Thymus (tissue), 14 donors: ENCODE measurements at places on chromosomes 3 and 15. TPM values are rescaled to one million over a fixed set of nuclear protein-coding genes. Genes with fewer than 3 reads are reported as not detected.

The LDHAL6B gene
- total RNA-seq, result not detected

The MASP1 gene
- 0.14 TPM for total RNA-seq

The INSYN1 gene
- total RNA-seq, result 0.61 TPM

The CCRL2 gene
- 10.1 TPM for total RNA-seq

DNA sequence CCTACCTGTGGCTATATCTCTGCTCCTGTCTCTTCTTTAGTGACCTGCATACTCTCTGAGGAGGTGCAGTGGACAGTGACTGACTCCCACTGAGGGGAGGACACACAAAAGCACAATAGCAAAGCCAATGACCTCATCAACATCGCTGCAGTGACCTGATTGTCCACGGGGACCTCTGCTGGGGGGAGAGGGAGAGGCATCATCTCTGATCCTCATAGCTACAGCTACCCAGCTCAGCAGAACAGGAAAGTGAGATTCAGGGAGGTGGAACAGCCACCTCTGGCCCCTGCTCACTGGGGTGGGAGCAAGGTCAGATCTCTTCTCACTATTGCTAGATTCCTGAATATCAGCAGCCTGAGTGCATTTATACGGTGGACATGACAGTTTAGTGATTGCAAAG is 179.2 kb downstream of the ATP10A start:
- no peak for DNase-seq

DNA sequence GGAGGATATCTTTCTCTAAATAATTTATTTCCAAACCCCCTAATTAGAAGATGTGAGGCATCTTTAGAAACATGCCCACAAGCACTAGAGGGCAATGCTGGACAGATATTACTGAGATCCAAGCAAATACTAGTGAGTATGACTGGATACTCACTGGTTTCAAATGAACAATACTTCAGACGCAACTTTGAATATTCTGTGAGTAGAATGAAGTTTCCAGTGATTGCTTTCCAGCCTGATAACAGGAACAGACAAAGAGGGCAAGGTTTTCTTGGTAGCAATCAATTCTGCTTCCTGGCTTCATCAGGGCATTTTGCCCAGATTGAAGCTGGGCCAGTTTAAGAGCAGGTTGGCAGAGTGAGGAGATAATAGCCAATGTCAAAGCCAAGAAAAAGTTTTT is 442.6 kb upstream of the PDZRN3 start:
- no peak for DNase-seq

DNA sequence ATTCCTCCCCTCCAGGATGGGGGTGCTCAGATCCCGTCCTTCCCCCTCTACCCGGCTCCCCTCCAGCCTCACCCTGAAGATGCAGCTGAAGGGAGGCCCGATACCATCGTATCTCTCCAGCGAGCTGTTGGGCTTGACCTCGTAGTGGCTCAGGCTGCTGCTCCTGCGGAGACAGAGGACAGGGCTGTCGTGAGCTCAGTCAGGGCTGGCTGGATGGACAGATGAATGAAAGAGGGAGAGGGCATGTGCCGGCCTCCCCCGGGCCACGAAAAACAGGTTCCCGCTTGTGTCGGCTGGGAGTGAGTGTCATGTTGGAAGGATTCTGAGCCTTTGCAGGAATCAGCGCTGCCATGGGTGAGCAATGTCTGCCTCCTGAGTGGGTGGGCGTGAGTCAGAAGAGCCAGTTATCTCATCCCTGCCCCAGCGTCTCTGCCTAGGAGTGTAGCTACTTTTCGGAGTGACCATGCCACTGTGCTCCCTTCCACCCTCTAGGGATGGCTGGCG is 35.2 kb downstream of the FEM1B start:
- DNase-seq, result no peak

DNA sequence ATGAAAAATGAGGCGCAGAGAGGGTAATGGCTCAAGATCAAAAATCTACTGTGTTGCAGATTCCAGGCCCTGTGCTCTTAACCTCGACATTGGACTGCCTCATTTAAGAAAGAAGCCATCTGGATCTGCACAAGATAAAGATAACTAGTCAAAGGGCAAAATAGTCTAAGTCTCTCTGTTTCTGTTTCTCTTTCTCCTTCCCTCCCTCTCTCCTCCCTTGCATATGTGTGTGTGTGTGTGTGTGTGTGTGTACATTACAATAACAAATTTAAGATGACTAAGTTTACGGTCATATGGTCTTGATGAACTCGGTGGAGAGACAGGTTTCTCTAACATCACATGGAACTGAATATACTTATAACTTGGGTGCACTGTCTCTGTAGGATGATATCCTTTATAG is 69.2 kb downstream of the MEIS2 start:
- no peak for DNase-seq

DNA sequence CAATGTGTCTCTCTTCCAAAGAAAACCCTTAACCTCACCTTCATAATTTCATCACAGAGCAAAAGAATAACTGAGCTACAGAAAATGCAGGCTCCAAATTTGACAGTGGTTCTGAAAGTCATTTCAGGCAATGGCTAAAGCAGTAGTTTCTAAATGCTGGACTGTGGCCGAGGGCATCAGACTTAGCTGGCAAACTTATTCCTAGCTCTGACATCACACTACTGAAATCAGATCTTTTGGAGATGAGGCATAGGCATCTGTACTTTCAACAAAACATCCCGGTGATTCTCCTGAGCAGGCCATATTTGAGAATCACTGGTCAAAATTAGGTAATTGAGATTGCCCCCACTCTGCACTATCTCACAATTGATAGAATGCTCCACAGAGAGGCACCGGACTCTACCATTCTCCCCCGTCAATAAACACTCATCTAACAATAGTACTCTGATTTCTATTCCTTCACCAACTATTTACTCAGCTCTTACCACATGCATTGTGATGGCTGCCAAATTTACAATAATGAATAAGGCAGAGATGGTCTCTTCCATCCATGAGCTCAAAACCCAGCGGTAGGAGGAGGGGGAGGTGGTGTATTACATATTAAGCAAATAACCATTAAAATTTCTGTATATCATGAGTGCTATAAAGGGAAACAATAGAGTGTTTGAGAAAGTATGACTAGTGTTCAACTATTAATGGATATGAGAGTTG is 57.3 kb upstream of the SPRED1 start:
- DNase-seq, result no peak

GRCh38 chr3:72368331-72368975 is 479.8 kb downstream of the SHQ1 start:
- no peak for DNase-seq

DNA sequence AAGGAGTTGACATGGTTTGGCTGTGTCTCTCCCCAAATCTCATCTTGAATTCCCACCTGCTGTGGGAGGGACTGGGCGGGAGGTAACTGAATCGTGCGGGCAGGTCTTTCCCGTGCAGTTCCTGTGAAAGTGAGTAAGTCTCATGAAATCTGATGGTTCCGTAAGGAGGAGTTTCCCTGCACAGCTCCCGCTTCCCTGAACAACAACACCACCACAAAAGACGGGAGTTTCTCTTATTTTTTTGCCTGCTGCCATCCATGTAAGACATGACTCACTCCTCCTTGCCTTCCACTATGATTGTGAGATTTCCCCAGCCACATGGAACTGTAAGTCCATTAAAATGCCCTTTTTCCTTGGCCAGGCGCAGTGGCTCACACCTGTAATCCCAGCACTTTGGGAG is 22.7 kb downstream of the XXYLT1 start:
- DNase-seq, result no peak
